ENCODE measurements at places on chromosomes 2 and 18.

DNA sequence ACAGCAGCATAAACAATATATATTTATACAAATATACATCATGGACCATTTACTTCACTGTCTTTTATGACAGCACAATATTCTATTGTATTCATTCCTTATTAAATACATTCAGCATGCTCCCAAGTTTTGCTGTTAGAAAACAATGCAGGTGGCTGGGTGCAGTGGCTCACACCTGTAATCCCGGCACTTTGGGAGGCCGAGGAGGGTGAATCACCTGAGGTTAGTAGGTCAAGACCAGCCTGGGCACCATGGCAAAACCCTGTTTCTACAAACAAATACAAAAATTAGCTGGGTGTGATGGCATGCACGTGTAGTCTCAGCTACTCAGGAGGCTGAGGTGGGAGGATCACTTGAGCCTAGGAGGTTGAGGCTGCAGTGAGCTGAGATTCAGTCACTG lies 39.0 kb downstream of the NPC1 start:
- no peak for DNase-seq

DNA sequence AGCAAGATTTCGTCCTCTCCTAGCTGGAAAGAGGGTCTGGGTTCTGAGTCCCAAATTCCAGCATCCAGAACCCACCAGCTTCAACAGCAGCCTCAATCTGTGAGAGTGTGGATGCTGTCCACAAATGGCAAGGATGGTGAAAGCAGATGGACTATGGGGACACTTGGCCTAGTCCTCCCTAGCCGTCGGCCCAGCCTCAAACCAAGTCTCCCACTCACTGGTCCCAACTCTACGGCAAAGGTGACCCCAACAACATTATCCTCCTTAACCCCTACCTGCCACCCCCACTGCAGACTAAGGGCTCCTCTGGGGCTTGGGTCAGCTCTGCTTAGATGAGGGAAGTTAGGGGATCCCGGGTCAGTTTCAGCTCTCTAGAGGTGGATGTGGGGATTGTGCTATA lies 57.3 kb downstream of the TNS1 start:
- DNase-seq: no peak

DNA sequence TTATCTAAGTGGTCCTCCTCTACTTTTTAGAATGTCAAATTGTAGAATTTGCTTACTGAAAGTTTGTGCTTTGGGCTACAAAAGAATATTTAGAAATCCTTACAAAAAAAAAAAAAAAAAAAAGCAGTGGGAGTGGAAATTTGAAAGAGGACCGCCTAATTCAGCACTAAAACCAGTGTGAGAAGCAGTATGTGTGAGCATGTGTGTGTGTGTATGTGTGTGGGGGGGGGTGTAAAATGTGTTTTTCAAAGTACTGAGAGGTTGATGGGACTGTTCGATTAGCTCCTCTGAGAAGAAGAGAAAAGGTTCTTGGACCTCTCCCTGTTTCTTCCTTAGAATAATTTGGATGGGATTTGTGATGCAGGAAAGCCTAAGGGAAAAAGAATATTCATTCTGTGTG lies at the start of gene VIT:
TSS of gene VIT (plus strand) at position 175 of the 400 bp plus-strand sequence. CDS start 19,664 bp downstream, outside the sequence.
- DNase-seq: no peak

- DNase-seq: no peak
Observed at GRCh38 chr2:153819501-153819900, 52.2 kb upstream of the GALNT13 start.

- peak; percentile 97 for DNase-seq
Observed at GRCh38 chr2:202634556-202635427, at the start of gene FAM117B. TSS of gene FAM117B (plus strand) at chr2:202634969. CDS start at chr2:202635188, 219 bp downstream.

- no peak for DNase-seq
Observed at GRCh38 chr2:134348760-134349159, 94.9 kb downstream of the MGAT5 start.

DNA sequence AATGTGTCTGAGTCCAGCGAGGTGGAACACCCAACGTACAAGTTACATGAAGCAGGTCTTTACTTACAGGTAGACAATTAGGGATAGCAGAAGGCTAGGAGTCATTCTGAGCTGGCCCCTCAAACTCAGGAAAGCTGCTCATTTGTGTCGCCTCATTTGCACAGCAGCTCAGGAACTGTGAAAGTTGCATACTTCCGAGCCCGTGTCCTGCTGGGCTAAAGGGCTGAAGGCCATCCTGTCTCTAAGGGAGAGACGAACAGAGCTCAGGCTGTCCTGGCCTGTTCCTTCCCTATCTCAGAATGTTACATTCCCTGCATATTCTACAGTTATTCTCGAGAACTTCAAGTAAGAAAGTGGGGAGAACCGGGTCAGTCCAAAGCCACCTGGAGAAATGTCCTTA lies 99.0 kb downstream of the FAM124B start:
- no peak for DNase-seq

- no peak for DNase-seq
Observed at GRCh38 chr18:29321561-29321960, 1144.6 kb upstream of the CDH2 start.

GRCh38 chr2:203636588-203637470 lies 69.6 kb upstream of the CD28 start:
- DNase-seq: no peak

DNA sequence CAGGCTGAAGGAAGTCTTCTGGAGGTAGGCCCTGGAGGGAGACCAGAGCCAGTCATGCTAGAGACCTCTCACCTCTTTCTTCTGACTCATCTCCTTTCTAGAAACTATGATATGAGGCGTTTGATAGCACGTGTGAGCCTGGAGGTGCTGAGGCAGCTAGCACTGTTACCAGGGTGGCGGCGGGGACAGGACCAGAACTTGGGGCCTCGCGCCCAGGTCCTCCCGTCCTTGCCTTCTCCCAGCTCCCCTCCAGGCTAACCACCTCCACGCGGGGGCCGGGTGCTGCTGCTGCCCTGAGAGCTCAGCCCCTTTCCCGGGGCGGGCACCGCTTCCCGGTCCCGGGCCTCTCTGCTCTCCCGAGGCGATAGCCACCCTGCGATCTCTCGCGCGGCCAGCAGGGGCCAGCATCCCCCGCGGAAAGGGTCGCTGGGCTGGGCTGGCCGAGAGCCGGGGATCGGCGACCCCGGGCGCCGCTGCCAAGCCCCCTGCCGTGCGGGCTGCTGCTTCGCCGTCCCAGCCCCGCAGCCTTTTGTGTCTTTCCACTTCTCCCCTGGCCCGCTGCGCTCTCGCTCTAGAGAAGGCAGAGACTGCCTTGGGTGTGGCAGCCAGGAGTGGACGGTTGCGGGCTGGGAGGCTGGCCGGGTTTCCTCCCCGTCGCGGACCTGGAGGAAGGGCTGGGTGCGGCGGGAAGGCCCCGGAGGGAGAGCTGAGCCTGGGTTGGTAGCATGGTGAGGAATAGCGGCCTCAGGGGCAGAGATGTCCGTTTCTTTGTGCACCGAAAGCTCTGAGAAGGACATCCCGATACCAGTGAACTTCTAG lies 49.1 kb downstream of the TMEM17 start:
- DNase-seq: peak; percentile 69

DNA sequence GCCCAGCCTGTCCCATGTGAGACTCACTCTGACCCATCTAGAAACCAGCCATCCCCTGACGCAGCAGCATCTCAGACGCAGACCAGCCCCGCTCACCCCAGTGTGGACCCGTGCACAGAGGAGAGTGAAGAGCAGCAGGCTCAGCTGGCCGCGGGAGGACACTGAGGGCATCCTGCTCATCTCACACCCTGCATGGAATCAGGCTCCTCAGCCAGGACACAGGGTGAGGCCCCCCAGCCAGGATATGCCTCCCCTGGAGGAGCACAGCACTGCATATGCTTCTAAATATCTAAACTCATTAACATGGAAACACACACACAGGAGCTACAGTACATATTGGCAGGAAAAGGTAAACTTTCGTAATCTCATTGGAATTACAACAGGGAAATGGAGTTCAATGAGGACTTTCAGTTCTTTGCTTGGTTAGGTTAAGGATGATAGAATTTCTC lies 34.4 kb downstream of the NEMP2 start:
- DNase-seq: no peak

GRCh38 chr18:31185186-31185950 lies 22.7 kb upstream of the DSC1 start:
- DNase-seq: no peak

GRCh38 chr2:113797237-113797636 lies 40.8 kb upstream of the SLC35F5 start:
- DNase-seq: no peak
